Fibroblast of skin of back (primary cell): ENCODE measurements at places on chromosomes 6 and 20.
A peak's percentile ranks its signal among the peaks of the same experiment; 100 is the strongest.

GRCh38 chr6:25987845-25988244, 25.2 kb downstream of the TRIM38 start:
- DNase-seq: no peak

DNA sequence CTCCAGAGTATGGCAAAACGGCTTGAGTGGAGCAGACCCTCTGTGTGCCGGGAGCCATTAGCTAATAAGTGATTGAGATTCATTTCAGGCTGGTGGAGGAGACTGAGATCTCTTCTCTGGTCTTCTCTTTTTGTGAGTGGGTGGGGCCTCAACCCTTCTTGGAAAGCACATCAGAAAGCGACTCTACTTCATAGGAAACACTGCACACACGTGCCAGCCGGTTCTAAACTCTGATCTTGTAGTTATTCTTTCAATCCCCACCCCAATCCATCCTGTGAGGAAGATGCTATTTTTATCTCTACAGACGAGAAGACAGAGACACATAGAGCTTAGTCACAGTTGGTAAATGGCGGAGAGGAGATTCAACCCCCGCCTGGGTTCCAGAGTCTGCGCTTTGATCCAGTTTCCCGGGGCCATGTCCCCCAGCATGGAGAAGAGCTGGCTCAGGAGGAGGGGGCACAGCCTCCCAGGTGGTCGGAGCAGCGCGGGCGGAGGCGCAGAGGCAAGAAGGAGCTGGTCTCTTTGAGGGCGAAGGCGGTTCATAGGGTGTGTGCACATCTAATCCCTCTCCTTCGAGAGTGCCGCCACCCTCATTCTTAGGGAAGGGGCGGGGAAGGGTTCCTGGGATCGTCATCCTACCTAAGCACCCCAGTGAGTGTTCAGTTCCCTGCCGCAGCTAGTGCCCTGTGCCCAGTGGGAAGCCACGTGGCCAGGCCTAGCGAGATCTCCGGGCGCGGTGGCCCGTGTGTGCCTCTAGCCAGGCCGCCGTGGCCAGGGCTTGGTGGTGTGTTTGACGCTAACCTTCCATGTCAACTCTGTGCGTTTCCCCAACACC, 49.0 kb upstream of the TAGAP start:
- DNase-seq: peak; percentile 22

GRCh38 chr6:170076466-170077165, 214.3 kb downstream of the DLL1 start:
- DNase-seq: no peak

DNA sequence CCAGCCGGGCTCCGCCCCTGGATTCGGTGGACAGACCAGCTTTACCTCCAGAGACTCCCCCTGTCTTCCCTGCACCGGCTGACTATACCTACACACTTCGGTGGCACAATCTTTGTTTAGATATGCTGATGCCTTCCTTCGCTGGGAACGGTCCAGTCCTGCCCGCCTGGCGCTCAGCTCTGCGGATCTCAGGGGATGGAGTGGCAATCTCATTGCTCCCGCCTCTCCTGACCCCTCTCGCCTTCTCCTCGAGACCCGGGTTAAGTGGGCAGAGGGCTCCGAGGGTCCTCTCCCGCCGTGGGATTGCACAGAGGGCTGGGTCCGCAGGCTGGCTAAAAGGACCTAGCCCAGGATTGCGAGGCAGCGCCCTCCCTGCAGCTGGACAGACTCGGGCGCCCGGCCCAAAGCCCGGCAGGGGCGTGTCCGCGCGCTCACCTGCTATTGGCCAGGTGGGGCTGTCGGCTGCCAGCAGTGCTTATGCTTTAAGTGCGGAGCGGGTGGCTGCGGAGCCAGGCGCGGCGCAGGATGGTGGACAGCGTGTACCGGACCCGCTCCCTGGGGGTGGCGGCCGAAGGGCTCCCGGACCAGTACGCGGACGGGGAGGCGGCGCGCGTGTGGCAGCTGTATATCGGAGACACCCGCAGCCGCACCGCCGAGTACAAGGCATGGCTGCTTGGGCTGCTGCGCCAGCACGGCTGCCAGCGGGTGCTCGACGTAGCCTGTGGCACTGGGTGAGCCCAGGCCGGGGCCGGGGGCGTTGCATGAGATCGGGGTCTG, at the start of gene GNMT:
TSS of gene GNMT (plus strand) at position 512 of the 777 bp plus-strand sequence. CDS start at position 526, 14 bp downstream.
- no peak for DNase-seq

DNA sequence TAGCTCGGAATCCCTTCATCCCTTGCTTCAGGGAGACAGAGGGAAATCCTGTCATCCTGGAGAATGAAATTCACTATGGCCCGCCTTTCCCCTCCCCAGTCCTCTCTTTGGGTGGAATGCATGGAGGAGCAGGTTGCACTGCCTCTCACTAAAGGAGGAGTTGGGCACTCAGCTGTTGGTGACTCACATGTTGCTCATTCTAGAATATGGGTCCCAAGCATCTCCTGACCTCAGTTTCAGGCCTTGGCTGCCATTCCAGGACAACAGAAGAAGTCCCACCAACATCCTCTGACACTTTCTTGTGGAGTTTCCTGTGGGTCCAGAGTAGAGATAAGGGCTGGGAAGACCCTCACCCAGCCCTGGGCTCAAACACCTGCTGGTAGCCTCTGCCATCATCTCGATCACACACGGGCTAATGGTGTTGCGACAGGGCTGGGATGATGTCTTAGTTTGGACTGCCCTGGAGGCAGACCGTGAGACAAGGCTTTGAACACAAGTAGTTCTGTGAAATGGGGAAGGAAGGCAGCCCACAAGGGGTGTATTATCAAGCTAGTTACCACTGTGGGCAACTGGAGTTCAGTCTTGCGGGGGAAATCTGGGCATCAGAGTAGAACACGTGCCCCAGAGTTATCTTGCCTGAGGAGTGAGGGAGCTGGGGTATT, 52.4 kb upstream of the RNF24 start:
- DNase-seq: peak; percentile 91

DNA sequence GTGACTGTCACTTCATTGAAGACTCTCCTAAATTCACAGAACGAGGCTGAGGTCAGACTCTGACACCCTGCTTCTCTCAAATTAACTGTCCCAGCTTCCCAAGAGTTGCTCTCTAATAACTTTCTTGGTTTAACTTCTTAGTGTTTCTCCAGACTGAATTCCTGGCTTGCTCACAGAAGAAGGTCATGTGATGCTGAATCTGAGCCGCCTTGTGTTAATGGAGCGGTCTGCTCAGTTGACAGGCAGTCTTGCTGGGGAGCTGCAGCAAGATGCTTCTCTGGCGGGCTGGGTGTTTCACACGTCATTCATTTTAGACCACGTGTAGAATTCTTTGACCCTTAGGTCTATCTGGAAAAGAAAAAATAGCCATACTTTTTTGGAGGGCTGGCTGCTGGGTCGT, 107.3 kb downstream of the FOXO3 start:
- DNase-seq: peak; percentile 57

- no peak for DNase-seq
Measured at GRCh38 chr6:147954938-147955337, 387.7 kb upstream of the SASH1 start.

DNA sequence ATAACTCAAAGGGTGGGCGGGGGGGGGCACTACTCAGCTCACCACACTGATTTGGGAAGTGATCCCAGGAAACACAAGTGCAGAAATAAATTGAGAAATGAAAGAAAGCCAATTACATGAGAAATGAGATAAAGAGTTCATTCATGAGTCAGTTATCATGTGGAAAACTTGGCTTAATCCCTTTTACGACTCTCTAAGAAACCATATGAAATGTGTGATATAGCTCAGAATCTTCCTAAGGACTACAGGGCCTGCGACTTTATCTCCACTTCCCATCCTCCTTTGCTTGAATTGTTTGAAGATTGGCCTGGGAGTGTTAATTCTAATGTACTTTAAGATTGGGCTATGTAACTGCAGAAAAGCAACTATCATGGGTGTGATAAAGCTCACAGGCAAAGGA, 3.6 kb upstream of the BTN2A2 start:
- DNase-seq: no peak

- peak; percentile 2 for DNase-seq
Measured at GRCh38 chr20:17380801-17381200, 150.4 kb downstream of the BFSP1 start.

DNA sequence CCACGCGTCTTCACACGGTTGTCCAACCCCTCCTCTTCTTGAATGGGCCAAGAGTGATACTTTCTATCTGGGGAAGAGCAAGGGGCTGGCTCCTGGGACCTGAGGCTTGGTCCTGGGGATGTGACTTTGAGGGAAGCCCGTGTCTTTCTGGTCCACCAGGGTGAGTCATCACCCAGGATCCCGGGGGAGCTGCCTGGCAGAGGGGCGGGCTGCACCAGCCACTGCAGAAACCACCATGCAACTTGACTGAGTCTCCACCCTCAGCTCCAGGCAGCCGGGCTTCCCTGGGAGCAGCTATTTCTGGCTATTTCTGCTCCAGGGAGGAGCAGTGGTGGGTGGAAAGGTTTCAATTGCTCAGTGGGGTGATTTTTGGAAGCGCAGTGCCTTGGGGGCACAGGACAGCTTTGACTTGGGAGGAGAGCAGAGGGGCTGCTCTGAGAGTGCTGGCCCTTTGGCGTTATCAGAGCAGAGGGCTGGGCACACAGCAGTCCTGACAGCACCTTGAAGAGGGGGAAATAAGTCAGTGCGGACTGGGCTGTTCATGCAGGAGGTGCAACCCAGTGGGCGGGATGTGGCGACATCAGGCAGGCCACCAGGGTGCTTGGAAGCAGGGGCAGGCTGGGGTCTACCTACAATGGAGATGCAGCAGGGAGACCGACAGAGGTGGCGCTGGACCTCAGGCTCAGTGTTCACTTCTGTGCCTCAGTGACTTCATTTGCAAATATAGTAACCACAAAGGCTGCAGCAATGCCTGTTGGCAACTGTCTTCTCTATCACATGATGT, 45.1 kb upstream of the FAM83D start:
- peak; percentile 28 for DNase-seq

- DNase-seq: peak; percentile 50
Measured at GRCh38 chr6:44463728-44464450, 76.4 kb downstream of the CDC5L start.

DNA sequence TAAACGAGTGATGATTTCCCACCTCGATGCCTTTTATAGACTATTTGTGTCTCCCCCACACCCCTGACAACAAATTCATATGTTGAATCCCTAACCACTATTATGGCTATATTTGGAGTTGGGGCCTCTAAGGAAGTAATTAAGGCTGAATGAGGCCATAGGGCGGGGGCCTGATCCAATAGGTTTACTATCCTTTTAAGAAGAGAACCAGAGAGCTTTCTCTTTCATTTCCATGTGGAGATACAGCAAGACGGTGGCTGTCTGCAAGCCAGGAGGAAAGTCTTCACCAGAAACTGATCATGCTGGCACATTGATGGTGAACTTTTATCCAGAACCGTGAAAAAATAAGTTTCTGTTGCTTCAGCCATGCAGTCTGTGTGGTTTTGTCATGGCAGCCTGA, 38.9 kb upstream of the CLIC5 start:
- DNase-seq: no peak

DNA sequence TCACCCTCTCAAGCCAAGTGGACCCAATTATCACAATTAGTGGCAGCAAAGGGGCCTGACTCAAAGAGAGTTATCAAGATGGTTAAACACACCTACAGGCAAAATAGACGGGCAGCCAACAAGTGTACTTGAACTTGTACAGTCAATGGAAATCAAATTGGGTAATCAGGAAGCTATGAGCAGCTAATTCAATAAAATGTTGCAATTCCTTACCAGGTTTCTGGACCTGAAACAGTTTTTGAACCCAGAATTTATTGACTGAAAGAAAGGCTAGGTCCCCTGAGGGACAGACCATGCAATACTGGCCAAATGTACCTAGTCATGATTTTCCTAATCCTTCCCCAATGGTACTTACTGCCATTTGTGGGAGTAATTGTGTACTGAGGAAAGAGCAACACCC, 679.8 kb downstream of the EPM2A start:
- DNase-seq: no peak

GRCh38 chr6:39075010-39075686, 26.6 kb downstream of the GLP1R start:
- DNase-seq: no peak

- DNase-seq: peak; percentile 21
Measured at GRCh38 chr6:53770780-53771249, 24.0 kb upstream of the LRRC1 start.

DNA sequence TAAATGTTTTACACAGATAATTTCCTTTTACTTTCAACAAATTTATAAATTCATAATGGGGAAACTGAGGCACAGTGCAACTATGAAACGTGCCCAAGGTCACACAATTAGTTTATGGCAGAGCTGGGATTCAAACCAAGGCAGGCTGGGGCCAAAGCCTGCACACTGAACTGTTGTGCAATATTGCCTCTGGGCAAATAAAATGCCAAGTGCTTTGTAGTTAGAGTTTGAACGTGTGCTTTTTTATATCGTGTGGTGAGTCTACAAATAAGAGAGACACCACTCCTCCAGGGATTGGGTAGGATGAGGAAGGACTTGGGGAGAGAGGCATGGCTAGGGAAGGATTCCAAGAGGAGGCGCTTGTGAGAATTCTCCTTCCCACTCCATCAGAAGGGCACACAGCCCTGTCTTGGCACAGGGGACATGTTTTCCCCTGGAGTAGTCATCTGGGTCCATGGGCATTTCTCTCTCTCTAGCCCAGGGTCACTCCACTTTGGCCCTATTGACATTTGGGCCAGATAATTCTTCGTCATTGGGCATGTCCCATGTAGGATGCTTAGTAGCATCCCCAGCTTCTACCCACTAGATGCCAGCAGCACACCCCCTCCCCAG, 2.8 kb upstream of the CDH22 start:
- no peak for DNase-seq

GRCh38 chr6:107237992-107238660, 122.8 kb upstream of the BEND3 start:
- peak; percentile 4 for DNase-seq

DNA sequence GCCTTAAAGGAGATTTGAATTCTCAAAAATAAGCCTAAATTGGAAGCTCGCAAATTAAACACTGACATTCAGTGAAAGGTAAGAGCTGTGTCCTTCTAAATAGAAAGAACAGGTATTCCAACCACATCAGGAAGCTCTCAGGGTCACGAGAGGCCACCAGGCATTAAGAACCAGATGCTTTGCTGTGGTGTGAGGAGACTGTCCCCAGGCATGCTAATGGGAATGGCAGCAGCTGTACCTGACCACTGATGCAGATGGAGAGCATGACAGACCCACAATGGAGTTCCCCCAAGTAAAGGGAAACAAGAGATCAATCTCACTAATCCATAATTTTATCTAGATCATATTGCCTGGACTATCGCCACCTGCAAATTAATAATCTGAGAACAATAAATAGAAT, 658.9 kb upstream of the NOX3 start:
- no peak for DNase-seq

DNA sequence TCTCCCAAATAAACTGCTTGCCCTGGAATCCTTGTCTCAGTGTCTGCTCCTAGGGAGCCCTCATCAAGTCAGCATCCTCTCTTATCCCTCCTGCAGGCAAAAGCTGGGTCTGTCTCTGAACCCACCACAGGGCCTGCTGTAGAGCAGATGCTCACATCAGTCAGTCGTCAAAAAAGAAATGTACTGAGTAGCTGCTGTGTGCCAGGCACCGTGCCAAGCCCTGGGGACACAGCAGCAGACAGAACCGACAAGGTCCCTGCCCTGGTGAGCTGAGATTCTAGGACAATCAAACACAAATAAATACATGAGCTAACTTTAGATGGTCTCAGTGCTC, 68.5 kb downstream of the EYA2 start:
- no peak for DNase-seq
